ENCODE measurements at places on chromosomes 13 and 19.

DNA sequence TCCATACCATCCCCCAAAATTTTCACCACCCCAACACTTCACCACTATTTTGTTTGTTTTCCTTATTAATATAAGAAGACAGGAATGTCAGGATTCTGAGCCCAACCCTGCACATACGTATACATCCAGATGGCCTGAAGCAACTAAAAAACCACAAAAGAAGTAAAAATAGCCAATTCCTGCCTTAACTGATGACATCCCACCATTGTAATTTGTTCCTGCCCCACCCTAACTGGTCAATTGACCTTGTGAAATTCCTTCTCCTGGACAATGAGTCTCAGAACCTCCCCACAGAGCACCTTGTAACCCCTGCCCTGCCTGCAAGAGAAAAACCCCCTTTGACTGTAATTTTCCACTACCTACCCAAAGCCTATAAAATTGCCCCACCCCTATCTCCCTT, 132.5 kb downstream of the ZNF675 start:
- no peak for DNase-seq

DNA sequence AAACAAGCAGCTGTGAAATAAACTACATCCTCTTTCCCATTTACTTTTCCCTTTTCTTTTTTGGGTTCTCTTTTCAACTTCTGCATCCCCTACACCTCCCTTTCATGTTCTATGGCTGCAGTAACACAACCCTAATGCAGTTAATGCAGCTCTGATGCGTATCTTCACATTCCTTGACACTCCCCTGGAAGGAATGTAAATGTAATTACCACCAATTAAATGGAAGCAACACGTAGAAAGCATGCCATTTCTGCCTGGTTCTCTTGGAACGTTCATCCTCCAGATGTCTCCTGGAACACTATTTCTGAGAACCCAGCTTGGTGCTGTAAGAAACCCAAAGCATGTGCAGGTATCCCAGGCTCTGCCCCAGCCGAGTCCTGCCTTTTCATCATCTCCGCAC, 166.8 kb upstream of the FREM2 start:
- no peak for DNase-seq

GRCh38 chr13:23723471-23723870, 153.3 kb downstream of the TNFRSF19 start:
- DNase-seq = no peak

- DNase-seq = no peak
These were observed 19.1 kb upstream of the ZNF260 start for GRCh38 chr19:36547001-36547732.

- no peak for DNase-seq
These were observed 268.7 kb downstream of the SPRY2 start for GRCh38 chr13:80072231-80072630.

DNA sequence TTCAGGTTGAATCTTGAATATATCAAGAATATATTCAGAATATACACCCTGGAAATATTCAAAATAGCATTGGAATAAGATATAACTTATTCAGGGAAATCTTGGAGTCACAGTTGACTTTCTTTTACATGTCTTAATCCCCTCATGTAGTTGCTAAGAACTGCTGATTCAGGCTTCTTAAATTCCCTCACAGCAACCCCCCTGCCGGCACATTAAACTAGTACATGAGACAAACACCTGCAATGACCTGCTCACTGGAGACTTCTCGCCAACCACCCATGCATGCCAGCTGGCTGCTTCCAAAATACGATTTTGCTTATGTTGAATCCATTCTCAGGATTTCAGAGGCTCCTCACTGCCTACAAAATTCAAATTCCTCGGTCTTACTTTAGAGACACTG, 997.1 kb downstream of the EFNB2 start:
- no peak for DNase-seq

GRCh38 chr13:112443191-112443994, 67.2 kb downstream of the SPACA7 start:
- DNase-seq = no peak

GRCh38 chr19:872266-872951, 12.9 kb downstream of the CFD start:
- DNase-seq = no peak

DNA sequence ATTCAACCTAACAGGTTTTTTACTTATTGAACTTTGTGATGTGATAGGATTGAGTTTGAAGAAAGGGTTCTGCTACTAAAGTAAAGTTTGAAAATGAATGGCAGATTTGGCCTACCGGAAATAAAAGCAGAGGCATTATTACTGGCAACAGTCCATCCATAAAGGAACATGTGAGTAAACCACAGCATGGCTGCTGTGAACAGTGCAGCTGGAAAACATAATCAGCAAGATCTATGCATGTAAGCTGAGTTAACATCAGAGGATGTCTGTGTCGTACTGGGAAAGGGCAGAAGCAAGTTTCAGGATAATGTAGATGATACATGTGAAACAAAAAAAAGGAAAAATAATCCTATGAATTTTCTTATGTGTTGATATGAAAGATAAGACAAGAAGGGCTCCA, 87.6 kb downstream of the CYSLTR2 start:
- DNase-seq = no peak

- peak; percentile 60 for DNase-seq
These were observed 297.3 kb downstream of the ZNF536 start for GRCh38 chr19:30669329-30670010.

DNA sequence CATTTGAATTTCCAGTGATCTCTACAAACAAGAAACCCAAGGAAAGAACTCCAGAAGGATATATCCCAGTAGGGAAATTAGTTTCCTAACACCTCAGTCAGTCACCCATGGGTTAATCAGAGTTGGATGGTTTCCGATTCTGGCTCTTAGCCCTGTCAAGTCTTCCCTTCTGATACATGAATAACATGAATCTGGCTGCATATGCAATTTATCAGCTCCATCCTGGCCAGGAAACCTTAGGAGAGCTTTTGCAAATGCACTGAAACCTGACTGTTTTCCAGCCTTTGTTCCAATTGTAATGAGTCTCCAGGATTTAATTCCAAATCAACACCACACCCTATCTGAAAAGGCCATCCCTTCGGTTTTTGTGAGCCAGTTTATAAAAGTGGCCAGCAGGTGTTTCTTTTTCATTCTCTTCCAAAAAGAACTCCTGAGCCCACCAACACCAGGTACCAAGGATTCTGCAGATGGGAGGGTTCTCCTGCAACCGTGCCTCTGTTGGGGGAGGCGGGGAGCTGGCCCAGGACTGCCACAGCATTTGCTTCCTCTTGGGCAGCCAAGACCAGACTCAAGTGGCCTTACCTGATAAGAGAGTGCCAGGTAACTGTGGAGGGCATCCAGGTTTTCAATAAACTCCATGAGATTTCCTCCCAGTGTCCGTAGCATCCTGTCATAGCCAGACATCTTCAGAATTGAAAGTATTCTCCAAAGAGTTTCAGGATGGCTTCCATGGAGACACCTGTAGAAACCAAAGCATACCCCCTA, 77.5 kb downstream of the C13orf42 start:
- no peak for DNase-seq

DNA sequence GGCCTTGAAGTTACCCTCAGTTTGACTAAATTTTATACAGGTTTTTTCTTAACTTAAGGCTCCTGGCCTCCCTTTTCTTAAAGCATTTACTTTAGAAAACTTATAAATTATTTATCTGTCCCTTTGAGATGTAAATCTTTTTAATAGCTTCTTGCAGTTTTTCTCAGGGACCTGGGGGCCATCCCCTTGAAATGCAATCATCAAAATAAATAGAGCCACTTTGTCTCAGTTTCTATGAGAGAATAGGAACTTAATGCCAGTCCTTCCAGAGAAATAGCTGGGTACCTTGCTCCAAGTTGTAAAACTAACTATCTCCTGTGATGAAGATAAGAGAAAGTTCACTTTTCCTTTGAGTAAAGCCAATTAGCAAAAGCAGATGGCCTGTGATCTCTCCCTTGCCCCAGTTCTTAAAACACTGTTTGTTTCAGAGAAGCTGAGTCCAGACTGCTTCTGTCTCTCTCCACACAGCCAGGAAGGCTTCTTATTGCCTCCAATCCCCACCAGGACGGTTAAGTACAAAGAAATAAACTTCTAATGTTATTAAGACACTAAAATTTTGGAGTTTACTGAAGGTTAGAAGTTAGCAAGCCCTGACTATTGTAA, 913.1 kb downstream of the OLFM4 start:
- DNase-seq = no peak

- no peak for DNase-seq
These were observed 63.9 kb downstream of the DLEU7 start for GRCh38 chr13:50779443-50780200.

- no peak for DNase-seq
These were observed 45.4 kb downstream of the CCL25 start for GRCh38 chr19:8097681-8098567.

DNA sequence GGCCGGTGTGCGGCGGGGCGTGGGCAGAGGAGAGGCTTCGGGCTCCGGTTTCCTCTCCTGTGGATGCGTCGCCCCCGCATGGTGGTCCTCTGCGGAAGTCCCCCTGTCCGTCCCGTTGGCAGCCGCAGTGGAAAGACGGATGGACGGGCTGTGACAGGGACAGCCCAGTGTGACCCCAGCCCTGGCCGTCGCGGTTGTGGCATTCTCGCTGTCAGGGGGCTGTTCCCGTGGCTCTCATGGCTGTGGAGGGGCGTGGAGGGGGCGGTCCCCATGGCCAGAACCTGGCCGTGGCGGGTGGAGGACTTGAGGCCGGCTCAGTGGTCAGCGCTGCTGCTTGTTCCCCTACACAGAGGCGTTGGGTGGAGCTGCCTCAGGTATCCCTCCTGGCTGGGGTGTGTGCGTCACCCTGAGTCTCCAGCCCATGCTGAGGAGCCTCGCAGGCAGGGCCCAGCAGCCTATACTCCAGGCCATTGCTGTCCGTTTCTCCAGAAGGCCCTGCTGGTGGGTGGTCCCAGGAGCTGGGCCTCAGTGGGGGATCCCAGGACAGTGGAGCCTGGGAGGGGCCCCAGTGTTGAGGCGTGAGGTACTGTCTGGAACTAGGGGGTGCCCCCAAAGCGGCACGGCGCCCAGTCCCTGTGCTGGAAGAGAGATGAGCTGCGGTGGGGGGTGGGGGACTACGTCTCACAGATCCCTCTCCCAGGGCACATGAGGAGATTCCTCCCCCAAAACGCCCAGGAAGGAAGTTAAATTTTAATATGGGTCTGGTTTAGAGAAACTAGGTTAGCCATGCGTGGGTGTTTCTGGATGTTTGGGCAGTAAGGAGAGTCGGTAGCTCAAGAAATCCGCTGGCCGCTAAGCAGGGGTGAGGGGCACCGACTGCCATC, 20.3 kb downstream of the CSNK1G2 start:
- DNase-seq = no peak

DNA sequence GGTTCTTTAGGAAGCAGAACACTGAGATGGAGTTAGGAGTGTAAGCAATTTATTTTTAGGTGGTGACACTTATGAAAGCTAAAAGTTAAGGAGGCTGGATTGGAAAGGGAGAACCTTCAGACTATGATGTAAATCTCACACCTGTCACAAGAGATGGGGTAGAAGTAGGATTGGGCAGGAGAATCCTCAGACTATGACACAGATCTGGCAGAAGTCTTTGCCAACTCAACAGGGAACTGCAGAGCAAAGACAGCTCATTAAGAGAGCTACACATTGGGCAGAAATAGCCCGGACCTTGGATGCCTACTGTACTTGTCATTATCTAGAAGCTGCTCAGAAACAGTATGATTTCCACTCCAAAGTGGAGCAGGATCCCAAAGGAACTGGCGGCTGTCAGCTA, 134.4 kb downstream of the DNAJC15 start:
- no peak for DNase-seq

DNA sequence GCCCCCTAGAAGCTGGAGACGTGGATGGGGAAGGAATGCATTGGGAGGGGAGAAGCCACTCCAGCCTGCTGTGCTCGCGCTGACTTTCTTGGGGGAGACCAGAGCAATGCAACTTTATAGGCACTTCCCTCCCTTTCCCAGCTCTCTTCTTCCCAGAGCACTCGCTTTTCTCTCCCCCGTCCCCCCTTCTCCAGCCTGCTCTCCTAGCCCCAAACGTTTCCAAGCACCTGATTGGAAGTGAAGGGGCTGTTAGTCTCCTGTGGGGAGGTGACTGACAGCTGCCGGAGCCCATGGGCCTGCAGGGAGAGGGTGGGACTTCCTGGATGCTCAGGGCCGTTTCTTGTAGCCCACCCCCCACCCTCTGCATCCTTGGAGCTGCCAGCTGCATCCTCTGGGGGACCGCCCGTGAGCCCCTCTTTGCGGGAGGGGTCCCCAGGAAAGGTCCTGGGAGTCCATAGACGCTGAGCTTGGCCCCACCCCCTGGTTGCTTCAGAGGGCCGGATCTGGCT, 2.5 kb downstream of the HDGFL2 start:
- no peak for DNase-seq

DNA sequence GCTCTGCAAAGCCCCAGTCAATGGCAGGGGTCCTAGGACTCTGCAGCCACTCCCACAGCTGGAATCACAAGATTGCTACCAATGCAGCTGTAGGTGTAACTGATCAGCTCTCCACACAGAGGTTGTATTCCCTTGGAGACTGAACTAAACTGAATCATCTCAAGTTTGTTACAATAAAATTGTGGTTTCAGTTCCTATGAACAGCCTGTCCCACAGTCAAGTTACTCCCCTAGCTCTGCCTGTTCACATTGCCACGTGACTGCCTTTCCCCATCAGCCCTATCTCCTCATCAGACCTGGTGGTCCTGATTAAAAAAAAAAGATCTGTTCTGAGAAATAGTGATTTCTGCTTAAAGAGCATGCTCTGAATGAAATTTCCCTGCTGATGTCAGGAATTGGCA, 287.9 kb upstream of the NBEA start:
- DNase-seq = no peak

GRCh38 chr13:94332359-94333096, 147.0 kb downstream of the DCT start:
- DNase-seq = no peak

DNA sequence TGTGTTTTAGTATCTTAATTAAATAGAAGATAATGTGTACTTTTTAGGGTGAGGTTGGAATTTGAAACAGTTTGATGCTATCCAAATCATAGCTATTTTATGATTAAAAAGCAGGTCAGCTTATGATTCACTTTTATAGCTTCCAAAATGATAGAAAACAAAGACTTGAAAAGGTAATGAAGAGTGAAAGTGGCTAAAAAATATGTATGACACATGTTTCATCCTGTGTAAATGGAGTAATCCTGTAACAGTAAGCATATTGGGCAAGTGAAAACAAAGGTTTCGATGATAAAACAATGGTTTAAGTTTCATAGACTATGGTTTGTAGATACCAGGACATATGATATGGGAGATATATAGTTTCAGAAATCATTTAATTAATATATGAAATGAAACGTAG, 456.2 kb downstream of the PCDH20 start:
- DNase-seq = no peak

Measured in tibial artery (tissue), 4 donors.